ENCODE measurements at places on chromosomes 6 and 20. TPM values are rescaled to one million over a fixed set of nuclear protein-coding genes. Genes with fewer than 3 reads are reported as not detected.

OOEP gene
- not detected for total RNA-seq

VWA7 gene
- 0.28 TPM for total RNA-seq

AFDN gene
- total RNA-seq: 64.5 TPM

LCA5 gene
- 6.2 TPM for total RNA-seq

- H3K36me3 ChIP-seq: no peaks in the 10 kb centered on the region
- no peak for DNase-seq
- no peak overlapping the region for H3K27ac ChIP-seq
- no peaks in the 10 kb centered on the region for H3K4me1 ChIP-seq
Observed at GRCh38 chr6:170028629-170029345, 262.1 kb downstream of the DLL1 start.

DNA sequence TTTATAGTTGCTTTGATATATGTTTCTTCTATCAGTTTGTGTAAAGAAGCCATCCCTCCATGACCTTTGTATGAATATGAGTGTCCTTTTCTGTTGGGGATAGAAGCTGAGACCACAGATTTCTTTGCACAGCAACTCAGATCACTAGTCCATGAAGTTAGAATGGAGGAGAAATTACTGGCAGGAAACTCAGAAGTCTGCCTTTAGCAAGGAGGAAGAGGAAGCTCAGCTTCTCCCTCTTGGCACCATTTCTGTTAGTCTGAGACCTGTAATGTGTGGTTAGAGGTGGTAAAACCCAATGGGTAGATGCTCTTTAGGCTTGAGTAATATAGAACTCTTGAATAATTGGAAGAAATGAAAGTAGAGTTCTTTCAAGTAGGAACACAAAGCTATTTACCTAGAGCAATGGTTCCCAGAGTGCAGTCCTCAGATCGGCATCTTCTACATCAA, 995.3 kb upstream of the FLRT3 start:
- no peaks in the 10 kb centered on the region for H3K4me1 ChIP-seq
- H3K4me3 ChIP-seq: no peak overlapping the region
- no peaks in the 10 kb centered on the region for H3K36me3 ChIP-seq
- no peak overlapping the region for H3K27ac ChIP-seq
- no peaks in the 10 kb centered on the region for H3K27me3 ChIP-seq
- DNase-seq: no peak

GRCh38 chr20:59945731-59946130, 5.5 kb downstream of the FAM217B start:
- H3K27me3 ChIP-seq: no peaks in the 10 kb centered on the region
- H3K4me3 ChIP-seq: no peak overlapping the region
- peaks cover 9% of the 10 kb centered on the region for H3K4me1 ChIP-seq
- no peak for DNase-seq

DNA sequence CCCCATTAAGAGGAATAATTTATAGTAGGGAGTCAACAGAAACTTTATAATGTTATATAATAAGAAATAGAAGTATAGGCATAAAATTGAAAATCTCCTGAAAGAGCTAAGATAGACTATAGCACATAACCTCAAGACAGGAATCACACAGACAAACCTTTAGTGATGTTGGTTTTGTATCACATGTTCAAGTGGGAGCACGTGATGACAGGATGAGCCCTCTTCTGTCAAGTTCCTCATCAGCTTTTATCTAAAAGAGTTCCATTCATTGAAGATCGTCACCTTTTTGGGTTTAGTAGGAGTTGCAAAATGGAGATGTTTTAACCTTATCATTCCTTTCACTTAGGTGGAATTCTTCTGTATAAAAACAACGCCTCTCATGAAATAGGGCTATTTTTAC, 127.0 kb downstream of the MCHR2 start:
- H3K4me3 ChIP-seq: no peak overlapping the region
- H3K27ac ChIP-seq: no peak overlapping the region
- H3K36me3 ChIP-seq: no peaks in the 10 kb centered on the region
- H3K27me3 ChIP-seq: no peaks in the 10 kb centered on the region

DNA sequence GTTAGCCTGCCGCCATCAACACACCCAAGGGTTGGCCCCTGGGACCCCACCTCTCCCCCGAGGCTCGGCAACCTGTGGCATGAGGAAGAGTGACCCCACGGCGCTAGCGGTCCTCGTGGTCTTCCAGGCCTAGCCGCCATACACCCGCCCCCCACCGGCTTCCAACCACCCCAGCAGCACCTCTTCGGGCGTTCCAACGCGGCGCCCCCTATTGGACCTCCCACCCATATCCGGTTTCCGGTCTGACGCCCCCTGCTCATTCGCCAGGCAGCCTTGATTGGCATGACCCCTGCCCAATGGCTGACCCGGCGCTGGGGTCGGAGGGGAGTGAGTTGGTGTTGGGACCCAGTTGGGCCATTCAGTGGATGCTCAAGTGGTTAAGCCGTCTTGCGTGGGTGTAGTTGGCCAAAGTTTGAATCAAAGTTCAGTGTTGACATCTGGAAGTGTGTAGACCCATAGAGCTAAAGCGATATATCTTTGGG, at the start of gene GNAS-AS1:
Gene GNAS-AS1, minus strand, starts transcription at position 210 of the 482 bp plus-strand sequence.
- H3K27me3 ChIP-seq: 0 out of 2 replicates have a peak, but pooled peaks cover 5% of the 10 kb centered on the region
- H3K4me3 ChIP-seq: no peak within 1 kb of the TSS
- DNase-seq: no peak
- H3K36me3 ChIP-seq: no peaks in the 10 kb centered on the region
- H3K4me1 ChIP-seq: no peaks in the 10 kb centered on the region
- H3K27ac ChIP-seq: no peak within 1 kb of the TSS

- no peak for DNase-seq
- H3K27me3 ChIP-seq: no peaks in the 10 kb centered on the region
- H3K27ac ChIP-seq: no peak overlapping the region
Observed at GRCh38 chr20:33838035-33838864, 27.1 kb downstream of the CHMP4B start.

GRCh38 chr6:41785689-41786450, 1.6 kb upstream of the TOMM6 start:
- peaks cover 22% of the 10 kb centered on the region for H3K36me3 ChIP-seq
- peaks cover 2% of the 10 kb centered on the region for H3K4me1 ChIP-seq
- H3K4me3 ChIP-seq: peak overlapping the region; percentile 94
- DNase-seq: peak; percentile 33
- no peaks in the 10 kb centered on the region for H3K27me3 ChIP-seq

Measured in SJCRH30 (cell line).